Transverse colon (tissue), 4 donors: ENCODE measurements at places on chromosomes 6 and 20. TPM values are rescaled to one million over a fixed set of nuclear protein-coding genes. Genes with fewer than 3 reads are reported as not detected.

DNA sequence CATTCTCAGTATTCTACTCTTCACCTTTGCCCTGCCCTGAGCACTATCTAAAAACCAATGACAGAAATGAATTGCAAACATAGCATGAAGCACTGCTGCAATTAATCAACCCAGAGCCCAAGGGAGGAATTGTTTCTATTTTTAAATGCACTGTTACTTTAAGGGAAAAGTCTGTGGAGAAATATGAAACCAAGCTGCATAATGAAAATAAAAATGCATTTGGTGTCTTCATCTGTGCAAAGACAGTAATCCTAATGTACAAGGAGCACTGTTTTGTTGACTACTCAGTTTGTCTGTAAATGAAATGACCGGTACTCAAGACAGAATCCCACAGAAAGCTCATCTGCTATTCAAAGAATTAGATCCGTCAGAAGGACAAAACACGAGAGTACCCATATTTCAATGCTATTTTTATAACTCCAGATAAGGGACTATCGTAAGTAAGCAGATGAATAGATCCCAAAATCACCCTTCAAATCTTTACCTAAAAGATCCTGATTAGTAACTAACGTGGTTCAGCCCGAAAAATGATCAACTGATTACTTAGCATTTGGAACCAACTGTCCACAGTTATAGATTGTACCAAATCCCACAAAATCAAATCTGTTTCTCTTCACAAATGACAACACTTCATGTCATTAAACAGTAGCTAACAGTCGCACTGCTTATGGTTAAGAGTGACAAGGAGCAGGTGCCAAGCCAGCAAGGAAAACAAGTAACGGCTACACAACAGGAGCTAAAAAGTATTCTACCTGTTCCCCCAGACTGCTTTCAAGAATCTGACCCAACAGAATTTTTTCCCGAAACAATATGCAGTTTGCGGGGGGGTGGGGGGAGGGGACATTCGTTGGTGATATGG lies 2.4 kb downstream of the KIF13A start:
- no peak for DNase-seq

The SYNDIG1 gene
- total RNA-seq, result 0.32 TPM

- no peak for DNase-seq
Measured at GRCh38 chr20:36318166-36318565, 12.0 kb downstream of the DLGAP4 start.

GRCh38 chr6:139549561-139550070 lies 175.2 kb upstream of the CITED2 start:
- no peak for DNase-seq

DNA sequence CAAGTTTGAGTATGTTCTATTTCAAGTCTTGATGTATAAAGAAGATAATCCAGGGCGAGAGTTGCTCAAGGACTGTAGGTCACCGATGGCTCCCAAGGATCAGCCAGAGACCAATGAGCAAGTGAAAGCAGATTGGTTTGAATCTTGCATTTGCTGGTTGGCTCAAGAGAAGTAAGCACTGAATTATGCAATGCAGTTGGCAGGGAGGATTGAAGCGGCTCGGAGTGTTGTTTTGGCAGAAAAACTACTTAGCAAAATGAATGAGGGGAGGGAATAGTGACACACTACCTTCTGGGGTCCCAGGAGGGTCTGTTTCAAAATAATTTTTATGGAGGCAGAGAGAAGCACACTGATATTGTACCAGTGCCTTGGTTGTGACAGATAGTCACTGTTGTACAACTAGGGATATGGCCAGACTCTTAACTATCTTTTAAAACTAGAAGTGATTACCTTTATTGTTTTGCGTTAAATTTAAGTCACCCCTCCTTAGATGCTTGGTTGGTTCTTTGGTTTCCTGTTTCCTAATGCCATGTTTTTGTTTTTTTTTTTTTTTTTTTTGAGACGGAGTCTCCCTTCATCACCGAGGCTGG lies 15.7 kb downstream of the SASH1 start:
- no peak for DNase-seq

The TGM3 gene
- total RNA-seq, result 0.14 TPM

The GABRR1 gene
- total RNA-seq, result not detected

The FRS3 gene
- 4.5 TPM for total RNA-seq

DNA sequence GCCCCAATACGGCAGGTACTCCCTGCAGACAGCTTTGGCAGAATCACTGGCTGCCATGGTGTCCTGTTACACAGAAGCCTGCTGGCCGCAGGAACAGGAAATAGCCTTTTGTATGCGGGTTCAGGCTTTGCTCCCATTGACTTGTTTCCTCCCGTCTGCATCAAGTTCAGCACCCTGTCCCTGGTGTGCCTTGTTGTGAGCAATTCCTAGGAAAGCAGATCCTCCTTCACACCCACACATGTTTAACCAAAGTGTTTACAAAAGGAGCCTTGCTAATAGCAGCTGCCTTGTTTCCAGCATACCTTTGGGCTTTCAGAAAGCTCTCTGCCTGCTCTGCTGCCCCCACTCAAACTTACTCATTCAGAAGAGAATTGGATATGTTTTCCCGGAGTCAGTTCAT lies 127.2 kb upstream of the SUPT3H start:
- DNase-seq, result no peak

- no peak for DNase-seq
Measured at GRCh38 chr6:81831274-81831673, 78.8 kb upstream of the TENT5A start.

DNA sequence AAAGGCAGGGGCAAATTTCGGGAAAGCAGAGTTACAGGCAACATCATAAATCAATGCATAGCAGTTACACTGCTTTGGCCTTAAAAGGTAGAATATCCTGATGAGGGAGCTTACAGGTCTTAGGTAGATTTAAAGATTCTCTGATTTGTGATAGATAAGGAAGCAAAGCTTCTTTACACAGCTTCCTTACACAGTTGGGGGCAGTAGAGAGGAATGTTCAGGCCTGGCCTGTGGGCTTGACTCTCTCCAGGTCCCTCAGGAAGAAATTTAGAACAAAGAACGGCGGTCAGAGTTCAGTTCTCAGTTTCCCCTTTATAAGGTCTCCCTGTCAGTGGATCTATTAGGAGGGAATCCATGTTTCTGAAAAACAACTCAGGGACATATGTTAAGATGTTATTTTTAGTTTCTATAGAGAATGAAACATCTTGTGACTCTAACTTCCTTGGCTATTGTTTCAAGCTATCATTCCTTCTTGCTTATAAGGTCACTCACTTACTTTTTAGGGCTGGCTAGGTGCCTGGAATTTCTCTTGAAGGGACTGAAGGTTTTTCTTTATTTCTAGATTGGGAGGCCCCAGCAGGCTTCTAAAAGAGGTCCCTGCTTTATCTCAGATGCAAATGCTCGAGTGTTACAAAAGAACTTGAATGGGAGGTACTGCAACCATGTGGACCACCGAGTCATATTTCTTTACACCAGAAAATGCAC lies 11.8 kb downstream of the HLA-B start:
- no peak for DNase-seq

DNA sequence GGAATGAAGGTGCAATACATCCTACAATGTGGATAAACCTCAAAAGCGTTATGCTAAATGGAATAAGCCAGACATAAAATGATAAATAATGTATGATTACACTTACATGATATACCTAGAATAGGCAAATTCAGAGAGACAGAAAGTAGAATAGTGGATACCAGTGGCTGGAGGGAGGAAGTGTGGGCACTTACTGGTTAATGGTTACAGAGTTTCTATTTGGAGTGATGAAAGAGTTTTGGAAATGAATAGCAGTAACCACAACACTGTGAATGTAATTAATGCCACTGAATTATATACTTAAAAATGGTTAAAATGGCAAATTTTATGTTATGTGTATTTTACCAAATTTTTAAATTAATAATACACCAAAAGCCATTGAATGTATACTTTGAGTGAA lies 71.4 kb upstream of the CST7 start:
- DNase-seq, result no peak

The AIF1 gene
- total RNA-seq, result 17.3 TPM

The ZNF451 gene
- total RNA-seq, result 43.7 TPM

GRCh38 chr20:46251211-46251673 lies 57.1 kb downstream of the CDH22 start:
- DNase-seq, result no peak

GRCh38 chr6:135299256-135299655 lies 118.1 kb downstream of the MYB start:
- DNase-seq, result no peak

The CST5 gene
- not detected for total RNA-seq

The GPX5 gene
- total RNA-seq, result not detected

DNA sequence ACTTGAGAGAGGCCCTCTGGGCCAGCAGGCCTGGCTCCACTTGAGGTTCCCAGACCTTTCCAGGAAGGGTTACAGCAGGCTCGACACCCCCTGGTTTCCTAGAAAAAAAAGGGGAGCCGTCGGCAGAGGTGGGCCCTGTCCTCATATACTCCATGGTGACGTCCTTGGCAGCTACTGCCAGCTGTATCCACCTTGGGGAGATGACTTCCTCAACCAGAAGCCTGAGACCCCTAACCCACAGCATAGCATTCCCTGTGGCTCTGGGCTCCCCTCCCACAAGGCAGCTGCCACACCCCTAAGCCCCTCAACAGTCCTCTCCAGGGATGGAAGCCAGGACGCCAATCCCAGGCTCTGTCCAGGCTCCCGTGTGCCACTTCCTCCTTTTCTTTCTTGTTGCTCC lies 294.8 kb downstream of the CDC5L start:
- no peak for DNase-seq

GRCh38 chr6:35804996-35805736 lies at the start of gene LHFPL5:
Gene LHFPL5 (plus strand): TSS chr6:35805352. CDS start chr6:35805671, 319 bp downstream.
- peak; percentile 34 for DNase-seq
